ENCODE measurements at places on chromosomes 4 and X.

DNA sequence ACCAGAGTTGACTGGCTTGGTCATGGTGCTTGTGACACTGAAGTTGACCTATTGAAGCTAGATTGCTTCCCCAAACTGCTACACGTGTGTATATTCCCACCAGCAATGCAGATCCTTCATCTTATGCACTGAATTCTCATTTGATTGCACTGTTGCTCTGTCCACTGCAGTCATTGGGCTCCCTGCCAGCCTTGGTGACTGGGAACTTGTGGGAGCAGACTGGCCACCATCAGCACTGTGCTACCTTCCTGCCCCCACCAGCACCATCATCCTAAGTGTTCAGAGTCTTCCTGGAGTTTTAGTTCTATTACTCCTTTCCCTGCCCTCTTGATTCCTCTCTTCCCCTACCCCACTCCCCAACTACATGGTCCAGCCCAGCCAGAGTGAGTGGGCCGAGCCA is 117.7 kb upstream of the PRPS2 start:
- DNase-seq = no peak

GRCh38 chrX:63739885-63740284 is 45.1 kb downstream of the ARHGEF9 start:
- no peak for DNase-seq

- peak; percentile 6 for DNase-seq
Observed at GRCh38 chrX:3712051-3712869, 1.2 kb downstream of the PRKX start.

GRCh38 chr4:138263247-138263816 is 21.2 kb upstream of the SLC7A11 start:
- no peak for DNase-seq

DNA sequence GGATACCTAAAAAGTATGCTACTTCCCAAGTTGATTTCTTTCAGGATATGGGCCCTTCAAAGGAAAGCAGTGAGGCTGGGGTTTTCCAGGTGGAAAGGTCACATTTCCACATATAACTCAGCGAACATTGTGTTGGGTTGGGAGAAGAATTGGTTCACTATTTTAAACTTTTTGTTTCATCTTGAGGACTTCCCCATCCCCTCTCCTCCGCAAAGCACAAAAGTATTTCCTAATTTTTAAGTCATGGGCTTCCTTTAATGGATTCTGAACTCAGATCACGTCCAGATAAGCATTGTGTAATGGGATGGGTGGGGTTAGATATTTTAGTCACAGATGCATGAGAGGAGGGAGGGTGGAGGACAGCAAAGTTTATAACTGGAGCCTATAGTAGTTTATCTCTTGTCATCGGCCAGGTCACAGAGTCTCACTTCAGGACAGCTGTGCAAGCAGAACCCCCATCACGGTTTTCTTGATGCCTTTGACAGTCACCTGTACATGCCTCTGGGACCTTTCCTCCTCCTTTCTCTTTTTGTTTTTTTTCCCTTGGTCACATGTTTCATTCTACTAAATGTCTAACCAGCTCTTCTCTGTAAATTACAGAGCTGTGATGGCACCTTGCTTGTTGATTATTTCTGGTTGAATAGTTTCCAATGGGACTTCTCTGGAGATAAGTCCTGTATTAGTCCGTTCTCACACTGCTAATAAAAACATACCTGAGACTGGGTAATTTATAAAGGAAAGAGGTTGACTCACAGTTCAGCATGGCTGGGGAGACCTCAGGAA is 115.4 kb downstream of the PTTG2 start:
- no peak for DNase-seq

- DNase-seq = no peak
Observed at GRCh38 chr4:184166736-184167135, 50.9 kb downstream of the ENPP6 start.

Data from activated CD4-positive, alpha-beta T cell treated with anti-CD3 and anti-CD28 coated beads for 48 hours (primary cell).